NCI-H146 (cell line): ENCODE measurements at places on chromosomes 13 and 19.

DNA sequence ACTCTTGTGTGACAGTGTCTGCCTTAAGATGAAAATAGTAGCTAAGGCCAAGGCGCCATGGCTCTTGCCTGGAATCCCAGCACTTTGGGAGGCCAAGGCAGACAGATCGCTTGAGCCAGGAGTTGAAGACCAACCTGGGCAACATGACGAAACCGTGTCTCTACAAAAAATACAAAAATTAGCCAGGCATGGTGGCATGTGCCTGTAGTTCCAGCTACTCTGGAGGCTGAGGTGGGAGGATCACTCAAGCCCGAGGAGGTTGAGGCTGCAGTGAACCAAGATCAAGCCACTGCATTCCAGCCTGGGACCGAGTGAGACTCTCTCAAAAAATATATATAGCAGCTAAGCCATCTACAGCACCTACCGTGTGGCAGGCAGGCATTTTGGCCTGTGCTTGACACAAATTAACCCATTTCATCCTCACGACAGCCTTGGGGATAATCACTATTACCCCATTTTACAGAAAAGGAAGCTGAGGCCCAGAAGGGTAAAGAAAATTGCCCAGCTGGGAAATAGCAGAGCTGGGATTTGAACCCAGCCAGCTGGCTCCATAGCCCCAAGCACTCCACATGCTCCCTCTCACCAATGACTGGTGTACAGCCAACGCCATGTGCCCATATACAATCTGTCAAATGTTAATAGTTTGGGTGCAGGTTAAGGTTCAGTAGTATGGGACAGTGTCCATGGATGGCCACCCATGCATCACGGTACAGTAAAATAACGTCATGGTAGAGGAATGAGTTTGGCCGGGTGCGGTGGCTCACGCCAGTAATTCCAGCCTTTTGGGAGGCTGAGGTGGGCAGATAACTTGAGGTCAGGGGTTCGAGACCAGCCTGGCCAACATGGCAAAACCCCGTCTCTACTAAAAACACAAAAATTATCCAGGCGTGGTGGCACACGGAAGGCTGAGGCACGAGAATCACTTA, 3.1 kb downstream of the SLC1A5 start:
- DNase-seq = no peak

DNA sequence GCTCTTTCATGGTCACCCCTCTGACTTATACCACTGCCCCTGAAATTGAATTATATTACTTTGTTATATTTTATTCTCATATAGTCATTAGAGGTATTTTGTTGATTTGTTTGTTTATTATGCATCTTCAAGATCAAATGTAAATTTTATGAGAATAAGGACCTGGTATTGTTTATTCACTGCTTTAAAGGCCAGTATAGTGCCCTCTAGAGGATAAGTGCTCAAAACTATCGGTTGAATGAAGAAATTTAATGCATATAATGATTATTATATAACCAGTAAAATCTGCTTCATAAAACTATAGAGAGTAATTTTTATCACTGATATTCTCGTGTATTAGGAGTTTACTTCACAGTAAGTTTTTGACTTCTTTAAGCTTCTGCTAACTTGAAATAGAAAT, 1401.9 kb downstream of the SLITRK1 start:
- DNase-seq = no peak

- DNase-seq = no peak
These were observed 4.4 kb downstream of the GSX1 start for GRCh38 chr13:27796544-27797227.

GRCh38 chr13:105703843-105704242, 831.6 kb downstream of the EFNB2 start:
- DNase-seq = no peak

DNA sequence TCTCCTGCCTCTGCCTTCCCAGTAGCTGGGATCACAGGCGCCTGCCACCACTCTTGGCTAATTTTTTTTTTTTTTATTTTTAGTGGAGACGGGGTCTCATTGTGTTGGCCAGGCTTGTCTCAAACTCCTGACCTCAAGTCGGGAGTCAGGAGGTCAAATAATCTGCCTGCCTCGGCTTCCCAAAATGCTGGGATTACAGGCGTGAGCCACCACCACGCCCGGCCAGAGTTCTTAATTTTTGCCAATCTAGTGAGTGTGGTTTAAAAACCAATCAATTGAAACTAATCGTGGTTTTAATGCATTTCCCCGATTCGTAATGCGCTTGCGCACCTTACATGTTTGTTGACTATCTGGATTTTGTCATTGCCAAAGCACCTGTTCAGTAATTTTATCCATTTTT, 37.0 kb downstream of the SKA3 start:
- DNase-seq = peak; percentile 36

GRCh38 chr13:34942732-34943435, 814 bp downstream of the NBEA start:
- peak; percentile 83 for DNase-seq

DNA sequence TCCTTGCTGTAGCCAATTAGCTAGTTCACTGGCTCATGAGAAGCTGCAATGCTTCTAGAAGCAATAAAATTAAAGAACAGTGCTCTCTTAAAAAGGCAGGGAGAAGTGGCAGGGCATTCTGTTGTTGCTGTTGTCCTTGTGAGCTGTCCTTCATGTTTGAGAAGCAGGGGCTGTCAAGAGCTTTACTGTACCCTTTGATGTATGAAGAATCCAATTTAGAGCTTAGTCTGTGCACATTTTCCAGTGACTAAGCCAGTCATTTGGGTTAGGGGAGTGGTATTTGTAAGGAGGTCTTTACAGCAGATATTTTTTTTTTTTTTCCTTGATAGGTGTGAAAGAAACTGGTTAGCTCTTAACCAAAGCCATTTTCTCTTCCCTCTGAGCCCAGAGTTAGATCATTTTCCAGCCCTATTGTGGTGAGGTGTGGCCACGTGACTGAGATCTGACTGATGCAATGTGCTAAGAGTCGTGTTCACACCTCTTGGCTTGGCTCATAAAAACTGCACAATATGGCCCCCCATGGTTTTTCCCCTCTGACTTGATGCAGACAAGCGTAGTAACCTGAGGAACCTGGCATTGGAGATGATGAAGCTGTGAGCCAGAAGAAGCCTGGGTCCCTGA, 309.6 kb upstream of the TMTC4 start:
- DNase-seq = no peak

GRCh38 chr13:27474751-27475268, 24.4 kb upstream of the MTIF3 start:
- DNase-seq = no peak

GRCh38 chr19:38742296-38742695, 2.0 kb downstream of the CAPN12 start:
- no peak for DNase-seq

DNA sequence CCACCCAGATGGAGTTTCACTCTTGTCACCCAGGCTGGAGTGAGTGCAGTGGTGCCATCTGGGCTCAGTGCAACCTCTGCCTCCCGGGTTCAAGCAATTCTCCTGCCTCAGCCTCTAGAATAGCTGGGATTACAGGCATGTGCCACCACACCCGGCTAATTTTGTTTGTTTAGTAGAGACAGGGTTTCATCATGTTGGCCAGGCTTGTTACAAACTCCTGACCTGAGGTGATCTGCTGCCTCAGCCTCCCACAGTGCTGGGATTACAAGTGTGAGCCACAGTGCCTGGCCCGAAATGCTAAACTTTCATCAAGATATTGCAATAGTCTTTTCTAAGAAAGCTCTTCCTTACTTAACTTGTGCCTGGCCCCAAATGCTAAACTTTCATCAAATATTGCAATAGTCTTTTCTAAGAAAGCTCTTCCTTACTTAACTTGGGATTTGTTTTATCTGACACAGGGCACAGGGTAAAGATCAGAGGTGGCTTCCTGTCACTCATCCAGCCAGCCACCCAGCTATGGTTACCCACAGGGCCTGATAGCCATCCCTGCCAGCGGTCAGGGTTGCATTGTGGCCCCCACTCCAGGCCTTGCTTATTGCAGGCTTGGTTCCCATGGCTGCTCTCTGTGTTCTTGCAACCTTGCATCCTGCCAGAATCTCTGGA, 352.3 kb upstream of the TMTC4 start:
- no peak for DNase-seq

DNA sequence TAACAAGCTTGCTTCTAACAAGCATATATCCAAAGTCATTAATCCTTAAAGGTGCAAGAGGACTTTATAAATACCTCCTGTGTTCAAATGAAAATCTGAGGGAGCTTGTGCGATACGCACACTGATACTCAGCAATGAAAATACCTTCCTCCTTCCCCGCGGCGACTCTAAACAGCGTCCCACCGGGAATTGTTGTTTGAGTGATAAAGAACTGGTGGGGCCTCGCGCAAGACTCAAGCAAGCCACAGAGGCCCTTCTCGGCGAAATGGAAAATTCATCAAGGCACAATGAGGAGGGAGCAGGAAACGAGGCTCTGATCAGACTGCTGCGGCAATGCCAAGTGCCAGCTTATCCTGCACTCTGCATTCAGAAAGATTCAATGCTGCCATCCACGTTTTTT, 126.7 kb downstream of the ABCC4 start:
- no peak for DNase-seq

GRCh38 chr19:54338521-54338920, 441 bp downstream of the LILRA4 start:
- DNase-seq = no peak
